Memory B cell (primary cell): ENCODE measurements at places on chromosomes 13 and 19.

GRCh38 chr19:40588926-40589569 lies 12.1 kb upstream of the LTBP4 start:
- DNase-seq: no peak

DNA sequence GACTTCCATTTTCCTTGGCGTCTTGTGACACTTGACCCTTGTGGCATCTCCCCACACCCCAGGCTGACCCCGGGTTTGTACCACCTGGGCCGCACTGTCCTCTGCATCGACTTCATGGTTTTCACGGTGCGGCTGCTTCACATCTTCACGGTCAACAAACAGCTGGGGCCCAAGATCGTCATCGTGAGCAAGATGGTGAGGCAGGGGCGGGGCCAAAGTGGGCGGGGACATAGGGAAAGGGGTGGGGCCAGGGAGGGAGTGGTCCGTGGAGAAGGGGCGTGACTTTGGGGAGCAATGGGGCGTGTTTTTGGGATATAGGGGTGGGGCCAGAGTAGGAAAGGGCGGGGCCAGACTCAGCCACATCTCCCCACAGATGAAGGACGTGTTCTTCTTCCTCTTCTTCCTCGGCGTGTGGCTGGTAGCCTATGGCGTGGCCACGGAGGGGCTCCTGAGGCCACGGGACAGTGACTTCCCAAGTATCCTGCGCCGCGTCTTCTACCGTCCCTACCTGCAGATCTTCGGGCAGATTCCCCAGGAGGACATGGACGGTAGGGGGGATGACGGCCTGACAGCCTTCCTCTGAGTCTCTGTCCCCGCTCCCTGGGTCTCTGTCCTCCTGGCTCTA lies 42.8 kb downstream of the TRPM4 start:
- DNase-seq: no peak

GRCh38 chr13:39148513-39148961 lies 110.3 kb downstream of the NHLRC3 start:
- no peak for DNase-seq

- DNase-seq: no peak
Measured at GRCh38 chr19:45273521-45273855, 22.4 kb downstream of the MARK4 start.
